Mucosa of descending colon (tissue), 3 donors: ENCODE measurements at places on chromosomes 4 and X.

- DNase-seq, result no peak
These were observed 18.4 kb upstream of the FRAS1 start for GRCh38 chr4:78038704-78039103.

DNA sequence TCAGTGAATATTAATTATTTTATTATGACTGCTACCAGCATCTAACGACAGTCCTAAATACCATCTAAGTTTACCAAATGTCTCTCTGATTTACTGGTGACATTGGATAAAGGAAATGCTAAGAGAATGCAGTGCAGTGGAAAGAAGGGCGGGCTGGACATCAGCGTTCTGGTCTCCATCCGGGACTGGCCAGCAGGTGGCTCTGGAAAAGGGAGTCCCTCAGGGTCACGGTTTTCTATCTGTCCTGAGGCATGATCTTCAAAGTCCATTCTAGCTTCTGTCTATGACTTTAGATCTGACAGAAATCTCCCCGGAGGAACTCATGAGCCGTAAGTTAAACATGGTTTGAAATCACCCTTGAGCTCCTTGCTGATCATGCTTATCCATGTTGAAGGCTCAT, 3.3 kb downstream of the TRIM2 start:
- DNase-seq, result peak; percentile 66

DNA sequence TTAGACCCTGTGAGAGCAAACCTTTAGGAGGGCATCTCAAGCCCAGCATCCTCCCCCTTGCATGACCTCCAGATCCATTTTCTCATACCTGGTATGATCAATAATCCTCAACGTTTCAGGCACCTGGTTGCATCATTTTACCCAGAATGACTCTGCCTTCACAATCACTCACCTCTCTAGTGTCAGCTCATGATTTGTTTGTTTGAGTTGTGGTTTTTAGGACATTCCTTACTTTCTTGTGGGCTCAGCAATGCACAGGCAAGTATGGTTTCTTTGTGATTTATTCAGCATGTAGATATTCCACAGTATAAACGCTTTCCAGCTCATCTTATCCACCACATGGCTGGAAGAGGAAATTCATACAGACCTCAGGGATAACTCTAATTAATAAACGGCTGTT, 93.6 kb upstream of the CPEB2 start:
- no peak for DNase-seq

GRCh38 chr4:181991369-181992108, 251.7 kb upstream of the TENM3 start:
- DNase-seq, result no peak

- no peak for DNase-seq
These were observed 109.2 kb upstream of the HS3ST1 start for GRCh38 chr4:11537846-11538245.

DNA sequence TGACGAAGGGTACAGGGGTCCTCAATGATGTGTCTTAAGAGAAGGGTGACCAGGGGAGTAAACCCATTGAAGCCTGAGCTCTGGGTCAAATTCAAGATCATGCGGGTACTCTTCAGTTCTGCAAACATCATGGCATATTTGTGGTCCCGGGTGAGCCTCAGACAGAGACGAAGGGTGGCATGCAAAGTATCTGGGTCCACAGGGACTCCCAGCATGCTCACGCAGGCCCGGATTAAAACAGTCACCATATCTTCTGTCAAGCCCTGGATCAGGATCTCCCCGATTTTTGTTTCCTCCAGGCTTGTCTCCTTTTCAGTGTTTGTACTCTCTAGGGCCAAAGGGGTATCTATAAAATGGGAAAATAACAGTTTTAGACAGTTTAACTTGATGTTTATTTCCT, 102.9 kb downstream of the HUWE1 start:
- DNase-seq, result no peak
